ENCODE measurements at places on chromosomes 4 and X.
A peak's percentile ranks its signal among the peaks of the same experiment; 100 is the strongest.

- DNase-seq = no peak
Measured at GRCh38 chrX:21973321-21974010, 33.0 kb downstream of the SMS start.

- DNase-seq = peak; percentile 62
Measured at GRCh38 chr4:114659386-114660008, 60.9 kb downstream of the UGT8 start.

GRCh38 chr4:143609492-143609891 lies 91.0 kb downstream of the FREM3 start:
- DNase-seq = no peak

DNA sequence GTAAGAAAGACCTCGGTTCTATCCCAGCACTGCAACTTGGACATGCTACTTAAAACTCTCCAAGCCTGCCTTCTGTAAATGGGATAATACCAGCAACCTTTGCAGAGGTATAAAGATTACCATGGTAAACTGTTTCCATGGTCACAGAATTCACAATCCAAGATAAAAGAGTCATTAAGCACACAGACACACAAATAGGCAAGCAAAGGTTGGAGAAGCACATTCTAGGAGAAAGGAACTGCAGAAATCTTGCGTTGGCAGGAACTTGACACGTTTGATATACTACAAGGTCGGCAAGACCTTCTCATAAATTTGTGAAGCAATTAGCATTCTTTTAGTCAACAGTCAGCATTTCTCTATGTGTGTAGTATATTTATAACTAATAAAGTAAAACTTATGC lies 12.3 kb upstream of the CHRNA9 start:
- no peak for DNase-seq

DNA sequence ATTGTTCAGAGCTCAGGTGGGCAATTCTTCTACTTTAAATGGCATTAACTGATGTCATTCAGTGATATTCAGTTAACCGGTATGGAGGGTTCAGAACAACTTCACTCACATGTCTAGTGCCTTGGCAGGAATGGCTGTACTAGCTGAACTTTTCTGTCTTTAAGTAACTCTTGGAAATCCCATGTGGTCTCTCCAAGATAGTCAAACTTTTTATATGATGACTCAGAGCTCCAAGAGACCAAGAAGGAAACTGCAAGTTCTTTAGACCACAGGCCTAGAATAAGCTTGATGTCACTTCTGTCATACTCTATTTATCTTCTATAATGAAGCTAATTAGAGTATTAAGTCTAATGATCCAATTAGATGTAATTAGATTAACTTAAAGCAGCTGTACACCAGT lies 24.9 kb downstream of the LHFPL1 start:
- DNase-seq = no peak

- no peak for DNase-seq
Measured at GRCh38 chr4:158371158-158371557, 150.5 kb upstream of the RXFP1 start.

GRCh38 chr4:54813674-54814073 lies 155.9 kb downstream of the KIT start:
- DNase-seq = no peak

- DNase-seq = no peak
Measured at GRCh38 chrX:84322083-84322827, 134.3 kb upstream of the RPS6KA6 start.

DNA sequence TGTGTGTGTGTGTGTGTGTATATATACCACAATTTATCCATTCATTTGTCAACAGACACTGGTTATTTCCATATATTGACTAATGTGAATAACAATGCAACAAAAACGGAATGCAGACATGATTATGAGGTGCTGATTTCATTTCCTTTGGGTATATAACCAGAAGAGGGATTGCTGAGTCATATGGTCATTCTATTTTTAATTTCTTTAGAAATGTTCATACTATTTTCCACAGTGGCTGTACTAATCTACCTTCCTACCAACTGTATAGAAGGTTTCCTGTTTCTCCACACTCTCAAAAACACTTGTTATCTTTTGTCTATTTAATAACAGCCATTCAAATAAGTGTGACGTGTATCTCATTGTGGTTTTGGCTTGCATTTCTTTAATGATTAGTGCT lies 269.9 kb downstream of the OPHN1 start:
- no peak for DNase-seq

DNA sequence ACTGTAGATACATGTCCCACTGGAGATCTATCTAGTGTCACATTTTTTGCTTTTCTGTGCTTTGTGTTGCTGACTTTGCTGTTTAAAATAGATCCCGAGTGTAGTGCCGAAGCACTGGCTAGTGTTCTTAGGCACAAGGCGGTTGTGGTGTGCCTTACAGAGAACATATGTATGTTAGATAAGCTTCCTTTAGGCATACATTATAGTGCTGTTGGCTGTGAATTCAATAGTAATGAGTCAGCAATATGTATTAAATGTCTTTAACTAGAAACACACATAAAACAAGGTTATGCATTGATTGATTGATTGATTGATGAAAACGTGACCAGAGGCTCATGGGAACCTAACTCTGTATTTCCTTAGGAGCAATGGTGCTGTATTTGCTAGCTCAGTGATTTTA lies 56.2 kb downstream of the COX7B2 start:
- no peak for DNase-seq

All from mucosa of gallbladder (tissue), 1 donor.